NB4 (cell line): ENCODE measurements at places on chromosomes 3 and 15.

- peak; percentile 92 for DNase-seq
These were observed 75.0 kb downstream of the FEM1B start for GRCh38 chr15:68352401-68353062.

GRCh38 chr3:76065964-76066363 is 280.6 kb upstream of the ZNF717 start:
- no peak for DNase-seq

DNA sequence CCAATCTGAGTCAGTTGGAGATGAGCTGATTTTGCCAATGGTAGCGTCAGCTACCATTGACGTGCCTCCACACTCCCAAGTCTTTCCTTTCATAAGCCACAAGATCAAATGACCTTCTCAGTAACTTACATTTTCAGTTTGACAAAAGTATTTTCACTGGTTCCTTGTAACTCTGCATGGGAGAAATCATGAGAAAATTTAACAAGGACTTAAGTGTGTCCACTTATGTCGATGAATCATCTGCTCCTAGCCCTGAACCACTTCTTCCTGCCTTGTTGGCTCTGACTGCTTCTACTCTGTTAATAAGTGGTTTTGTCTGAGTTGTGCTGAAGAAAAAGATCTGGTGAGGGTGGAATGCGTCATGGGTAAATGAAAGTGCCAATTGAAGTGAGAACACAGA is 101.2 kb downstream of the NFKBIZ start:
- peak; percentile 36 for DNase-seq

DNA sequence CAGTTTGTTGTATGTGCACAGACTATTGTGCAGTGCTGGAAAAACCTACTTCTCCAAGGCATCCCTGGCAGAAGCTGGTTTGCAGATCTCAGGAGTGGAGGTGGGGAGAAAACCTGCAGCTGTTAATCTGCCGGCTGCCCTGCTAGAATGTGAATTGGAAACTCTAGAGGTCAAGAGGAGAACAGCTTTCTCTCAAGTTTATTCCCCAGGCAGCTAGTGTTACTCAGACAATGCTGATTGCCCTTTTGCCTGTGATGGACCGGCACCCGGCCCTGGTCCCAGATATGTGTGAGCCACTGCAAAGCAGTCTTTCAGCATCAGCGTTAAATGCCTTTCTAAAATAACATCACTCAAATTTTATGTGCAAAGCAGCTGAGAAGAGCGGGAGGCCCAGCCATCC is 129.7 kb upstream of the TPM1 start:
- DNase-seq, result no peak

GRCh38 chr3:31918179-31919150 is 62.6 kb downstream of the OSBPL10 start:
- DNase-seq, result no peak

DNA sequence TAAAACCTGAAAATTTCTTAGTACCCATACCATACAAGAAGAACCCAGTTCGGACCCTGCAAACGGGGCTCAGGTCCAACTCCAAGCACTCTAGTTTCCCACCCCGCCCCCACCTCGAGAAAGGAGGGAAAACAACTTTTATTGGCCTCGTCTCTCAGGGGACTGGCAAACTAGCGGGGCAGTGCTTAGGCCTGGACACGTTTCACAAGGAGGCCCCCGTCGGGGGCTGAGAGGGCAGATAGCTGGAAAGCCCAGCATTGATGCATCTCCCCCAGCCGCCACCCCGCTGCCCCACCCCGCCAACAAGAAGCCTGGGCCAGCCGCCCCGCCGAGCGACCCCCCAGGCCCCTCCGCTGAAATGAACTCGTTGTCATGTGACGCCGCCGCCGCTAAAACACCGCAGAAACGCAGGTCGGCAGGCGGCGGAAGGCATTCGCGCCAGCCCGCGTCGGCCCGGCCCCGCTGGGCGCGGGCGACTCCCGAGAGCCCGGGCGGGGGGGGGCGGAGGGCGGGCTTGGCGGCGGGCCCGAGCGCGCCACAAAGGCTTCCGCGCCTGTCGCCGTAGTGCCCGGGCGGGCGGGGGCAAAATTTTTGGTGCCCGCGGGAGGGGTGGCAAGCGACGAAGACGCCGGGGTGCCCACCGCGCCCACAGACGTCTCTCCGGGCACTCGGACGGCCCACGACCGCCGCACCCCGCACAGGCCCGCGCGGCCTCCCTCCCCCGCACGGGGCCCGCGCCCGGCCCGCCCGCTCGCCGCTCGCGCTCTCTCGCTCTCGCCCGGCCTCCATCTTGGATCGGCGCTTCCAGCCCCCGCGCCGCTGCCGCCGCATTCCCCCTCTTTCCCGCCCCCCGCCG is 634 bp downstream of the STAG1 start:
- peak; percentile 91 for DNase-seq

DNA sequence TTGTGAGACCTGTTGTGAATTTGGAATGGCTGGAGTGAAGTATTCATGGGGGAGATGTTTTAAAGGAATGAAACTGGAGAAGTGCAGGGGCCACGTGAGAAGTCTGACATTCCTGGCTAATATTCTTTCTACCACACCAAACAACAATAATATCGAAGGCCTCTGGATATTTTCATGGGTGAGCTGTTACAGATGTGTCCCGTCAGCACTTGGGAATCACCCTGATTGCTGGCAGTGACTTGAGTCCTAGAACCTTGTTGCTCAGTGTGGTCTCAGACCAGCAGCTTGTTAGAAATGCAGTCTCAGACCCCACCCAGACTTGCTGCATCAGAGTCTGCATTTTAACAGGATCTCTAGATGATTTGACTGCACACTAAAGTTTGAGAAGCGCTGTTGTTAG is 113.8 kb downstream of the ITPR1 start:
- no peak for DNase-seq

DNA sequence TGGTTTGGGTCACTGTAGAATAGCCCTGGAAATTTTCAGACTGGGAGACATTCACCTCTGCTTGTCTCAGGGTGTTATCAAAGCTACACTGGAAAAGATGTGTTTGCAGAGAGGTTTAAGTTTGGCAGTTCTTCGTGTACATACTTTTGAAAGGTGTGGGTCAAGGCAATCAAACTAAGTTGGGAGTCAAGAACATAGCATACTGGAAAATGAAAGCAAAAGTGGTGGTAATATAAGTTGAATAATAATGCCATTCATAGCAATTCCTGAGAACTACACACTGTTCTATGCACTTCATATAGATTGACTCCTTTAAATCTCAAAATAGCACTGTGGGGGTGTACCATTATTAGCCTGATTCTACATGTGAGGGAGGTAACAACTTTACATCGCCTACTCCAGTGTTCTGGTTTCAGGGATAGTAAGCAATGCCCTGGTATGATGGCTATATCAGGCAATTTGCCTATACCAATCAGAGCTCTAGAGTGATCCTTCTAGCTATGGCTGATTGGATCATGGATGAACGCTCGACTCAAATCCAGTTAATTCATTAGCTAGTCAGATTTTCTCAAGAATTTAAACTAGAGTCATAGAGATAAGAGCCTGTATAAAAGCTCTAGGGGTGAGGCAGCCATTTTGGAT is 44.6 kb upstream of the RASGRP1 start:
- no peak for DNase-seq

DNA sequence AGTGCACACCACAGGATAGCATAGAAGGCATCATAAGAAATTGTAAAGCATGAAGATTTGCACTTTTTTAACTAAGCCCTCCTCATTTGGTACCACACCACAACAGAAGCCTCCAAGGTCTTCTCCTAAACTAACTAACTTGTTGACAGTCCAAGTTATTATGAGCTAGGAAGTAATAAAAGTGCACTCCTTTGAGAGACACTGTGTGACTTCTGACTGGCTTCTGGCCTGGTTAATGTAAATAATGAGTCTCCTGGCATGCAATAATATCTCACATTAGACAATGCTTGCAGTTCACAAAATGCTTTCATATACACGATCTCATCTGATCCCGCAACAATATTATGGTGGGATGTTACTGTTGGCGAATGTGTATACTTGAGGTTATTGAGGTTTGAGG is 103.9 kb upstream of the SLC24A5 start:
- no peak for DNase-seq

DNA sequence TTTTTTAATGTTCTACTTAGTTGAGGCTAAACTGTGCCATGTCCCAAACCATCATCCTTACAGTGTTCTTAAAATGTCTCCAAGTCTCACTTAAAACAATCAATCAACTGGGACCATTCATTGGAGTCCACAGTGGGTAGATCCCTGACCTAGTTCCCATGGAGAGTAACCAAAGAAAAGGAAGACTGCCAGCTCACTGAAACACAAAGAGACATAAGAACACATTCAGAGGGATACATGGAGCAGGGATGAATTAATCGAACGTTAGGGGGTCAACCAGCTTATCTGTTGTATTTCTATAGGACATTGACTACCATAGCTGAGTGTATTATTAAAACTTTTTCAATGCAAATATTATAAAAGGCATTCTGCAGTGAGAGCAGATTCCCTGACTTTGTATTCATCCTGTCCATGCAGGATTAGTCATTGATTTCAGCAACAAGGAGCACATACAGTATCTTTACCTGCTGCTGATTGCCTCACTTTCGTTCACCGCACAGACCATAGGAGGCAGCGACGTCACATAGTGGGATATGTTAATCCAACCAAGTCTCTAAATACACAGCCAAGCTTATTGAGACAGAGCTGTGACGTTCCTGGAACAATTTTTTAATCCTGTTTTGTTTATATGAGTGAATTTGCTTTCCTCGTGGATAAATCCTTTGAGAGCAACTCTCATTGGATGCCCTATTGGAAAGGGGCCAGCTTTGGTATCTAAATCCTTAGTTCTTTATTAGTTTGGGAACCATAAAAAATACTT is 364.9 kb upstream of the RBMS3 start:
- DNase-seq, result peak; percentile 5

DNA sequence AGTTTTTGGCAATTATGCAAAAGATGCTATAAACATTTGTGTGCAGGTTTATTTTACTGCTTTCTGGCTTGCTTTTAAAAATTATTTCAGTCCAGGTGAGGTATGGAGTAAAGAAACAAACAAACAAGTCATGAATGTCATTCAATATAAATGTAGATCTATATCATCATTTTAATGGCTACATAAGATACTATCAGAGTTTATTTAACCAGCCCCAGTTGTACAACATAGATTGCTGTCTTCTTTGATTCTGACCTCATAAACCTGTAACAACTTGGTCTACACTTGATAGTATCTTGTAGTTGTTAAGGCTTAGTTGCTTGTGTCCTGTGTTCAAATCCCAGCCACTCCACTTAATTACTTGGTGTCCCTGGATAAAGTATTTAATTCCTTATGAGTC is 46.0 kb upstream of the RNU6-1 start:
- DNase-seq, result no peak

DNA sequence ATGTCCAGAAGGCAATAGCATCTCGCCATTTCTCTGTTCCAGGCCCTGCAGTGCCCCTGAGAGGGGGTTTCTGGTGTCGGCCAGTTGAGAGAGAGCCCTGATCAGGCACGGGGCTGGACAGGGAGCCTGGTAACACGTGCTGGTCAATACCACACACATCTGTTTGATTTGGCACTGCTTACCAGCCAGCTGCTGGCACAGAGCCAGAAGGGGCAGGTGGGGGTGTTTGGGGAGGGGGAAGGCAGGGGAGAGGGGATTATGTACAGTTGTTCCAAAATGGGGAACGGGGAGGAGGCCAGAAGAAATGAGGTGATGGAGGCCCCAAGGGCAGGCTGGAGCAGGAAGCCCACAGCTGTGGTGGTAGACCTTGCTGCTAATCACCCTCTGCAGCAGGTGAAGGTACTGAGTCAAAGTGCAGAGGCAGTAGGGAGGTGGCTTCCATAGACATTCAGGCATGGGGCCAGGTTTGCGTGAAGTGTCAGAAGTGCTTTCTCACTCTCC is 153.5 kb upstream of the LPP start:
- DNase-seq, result no peak

DNA sequence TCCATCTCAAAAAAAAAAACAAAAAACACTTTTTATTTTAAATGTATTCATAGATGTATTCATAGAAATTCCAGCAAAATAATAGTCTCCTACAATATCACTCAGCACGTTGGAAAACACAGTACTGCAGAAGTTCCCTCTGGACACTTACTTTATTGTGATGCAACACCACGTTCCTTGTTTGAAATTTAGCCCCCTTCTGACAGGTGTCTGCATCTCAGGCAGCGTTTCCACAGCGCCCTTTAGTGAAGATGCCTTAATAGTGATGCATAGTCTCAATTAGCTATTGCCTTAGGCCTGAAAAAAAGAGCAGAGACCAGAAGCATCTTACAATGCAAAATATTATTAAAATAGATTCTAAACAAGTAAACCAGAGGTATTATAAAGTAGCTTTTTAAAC is 20.3 kb downstream of the IL12A start:
- no peak for DNase-seq
